T-helper 1 cell treated with Interleukin-12 subunit alpha and Interleukin-12 subunit beta and Interleukin-4 antibody, amounts not matched to agents 30 ng/mL and 1 ng/mL, for 36 hours (primary cell): ENCODE measurements at places on chromosomes 2 and 18. TPM values are rescaled to one million over a fixed set of nuclear protein-coding genes. Genes with fewer than 3 reads are reported as not detected.

The SPR gene
- total RNA-seq, result 0.98 and 1.6 TPM in 2 replicates

The ST6GAL2 gene
- not detected in 2 replicates for total RNA-seq

The DHRS9 gene
- 0.12 TPM in 1 of 2 replicates, not detected in the other for total RNA-seq

The MPPE1 gene
- total RNA-seq, result 56.6 and 57.9 TPM in 2 replicates

The COL4A4 gene
- not detected in 2 replicates for total RNA-seq

The EVA1A gene
- not detected in 2 replicates for total RNA-seq

The SCN7A gene
- total RNA-seq, result not detected in 2 replicates

The KCNJ13 gene
- 0.12 TPM in 1 of 2 replicates, not detected in the other for total RNA-seq

The GRHL1 gene
- total RNA-seq, result 1.1 and 1.8 TPM in 2 replicates

The SCN9A gene
- 3.5 and 4.3 TPM in 2 replicates for total RNA-seq

The POTEI gene
- total RNA-seq, result not detected in 2 replicates

The SH2D6 gene
- total RNA-seq, result 0.74 and 0.83 TPM in 2 replicates

The SERPINB10 gene
- not detected in 2 replicates for total RNA-seq

The CYTIP gene
- total RNA-seq, result 484 and 497 TPM in 2 replicates

The CDH2 gene
- total RNA-seq, result 0.27 and 0.61 TPM in 2 replicates
